ENCODE measurements at places on chromosomes 7 and 10. TPM values are rescaled to one million over a fixed set of nuclear protein-coding genes. Genes with fewer than 3 reads are reported as not detected.

DNA sequence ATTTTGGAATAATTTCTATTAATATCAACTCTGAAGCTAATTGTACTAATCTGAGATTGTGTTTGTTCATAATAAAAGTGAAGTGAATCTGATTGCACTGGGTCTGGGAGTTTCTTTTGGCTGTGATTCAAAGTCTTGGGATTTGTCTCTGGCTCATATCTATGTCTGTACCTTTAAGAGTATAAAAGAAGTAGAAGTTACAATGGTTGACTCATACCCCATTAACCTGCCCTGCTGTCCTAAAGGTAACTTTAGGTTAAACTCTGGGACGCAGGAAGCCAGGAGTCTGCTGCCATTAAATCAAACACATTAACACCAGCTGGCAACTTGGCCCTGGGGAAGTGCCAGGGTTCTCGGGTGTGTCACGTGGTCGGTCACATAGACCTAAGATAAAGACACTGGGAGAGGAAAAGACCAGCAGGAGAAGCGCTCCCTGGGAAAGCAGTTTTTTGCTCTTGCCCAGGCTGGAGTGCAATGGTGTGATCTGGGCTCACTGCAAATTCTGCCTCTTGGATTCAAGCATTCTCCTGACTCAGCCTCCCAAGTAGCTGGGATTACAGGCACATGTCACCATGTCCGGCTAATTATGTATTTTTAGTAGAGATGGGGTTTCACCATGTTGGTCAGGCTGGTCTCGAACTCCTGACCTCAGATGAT, 17.8 kb downstream of the SCD start:
- no peak overlapping the region for H3K4me3 ChIP-seq
- no peaks in the 10 kb centered on the region for H3K27me3 ChIP-seq
- peaks cover 11% of the 10 kb centered on the region for H3K4me1 ChIP-seq

DNA sequence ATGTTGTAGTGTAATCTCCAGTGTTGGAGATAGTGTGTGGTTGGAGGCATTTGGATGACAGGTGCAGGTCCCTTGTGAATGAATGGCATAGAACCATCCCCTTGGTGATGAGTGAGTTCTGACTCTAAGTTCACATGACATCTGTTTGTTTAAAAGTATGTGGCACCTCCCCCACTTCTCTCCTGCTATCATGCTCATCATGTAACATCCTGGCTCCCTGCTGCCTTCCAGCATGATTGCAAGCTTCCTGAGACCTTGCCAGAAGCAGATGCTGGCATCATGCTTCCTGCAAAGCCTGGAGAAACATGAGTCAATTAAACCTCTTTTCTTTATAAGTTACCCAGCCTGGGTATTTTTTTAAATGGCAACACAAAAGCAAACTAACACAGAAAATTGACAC, 499.0 kb upstream of the SEMA3D start:
- no peak overlapping the region for H3K27ac ChIP-seq
- no peaks in the 10 kb centered on the region for H3K36me3 ChIP-seq
- DNase-seq: no peak
- no peaks in the 10 kb centered on the region for H3K27me3 ChIP-seq
- no peak overlapping the region for H3K4me3 ChIP-seq

DNA sequence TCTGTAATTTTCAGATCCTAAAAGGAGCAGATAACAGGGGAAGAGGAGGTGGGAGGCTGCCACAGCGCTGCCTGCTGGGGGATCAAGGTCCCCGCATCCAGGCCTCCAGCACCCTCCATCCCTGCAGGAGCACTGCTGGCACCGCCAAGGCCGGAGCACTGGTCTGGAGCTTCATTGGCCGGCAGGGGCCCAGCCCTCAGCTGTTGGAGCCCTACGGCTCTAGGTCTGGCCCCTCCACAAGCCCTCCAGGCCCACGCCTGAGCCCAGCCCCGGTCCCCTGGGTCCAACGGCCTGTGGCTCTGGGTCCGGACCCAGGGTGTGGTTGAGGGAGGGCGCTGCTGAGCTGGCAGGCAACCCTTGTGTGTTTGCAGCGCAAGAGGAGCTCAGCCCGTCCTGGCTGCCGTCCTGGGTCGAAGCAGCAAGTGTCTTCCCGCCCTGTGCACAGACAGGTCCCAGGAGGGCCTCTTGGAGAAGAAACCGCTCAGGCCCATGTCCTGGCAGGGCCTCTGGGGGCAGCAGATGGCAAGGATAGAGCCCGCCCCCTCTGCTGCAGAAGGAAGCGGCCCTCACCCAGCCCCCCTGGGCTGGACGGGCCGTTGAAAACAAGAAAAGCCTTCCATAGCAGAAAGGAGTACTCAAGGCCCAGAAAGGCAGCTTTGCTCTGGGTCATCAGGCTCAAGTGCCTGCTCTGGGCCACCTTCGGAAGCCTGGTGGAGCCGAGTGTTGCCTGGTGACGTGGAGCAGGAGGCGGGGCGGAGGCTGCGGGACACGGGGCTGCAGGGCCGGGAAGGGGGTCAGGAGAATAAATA, 54.3 kb upstream of the TNRC18 start:
- H3K27ac ChIP-seq: peak overlapping the region; percentile 29
- no peaks in the 10 kb centered on the region for H3K27me3 ChIP-seq
- H3K4me1 ChIP-seq: peaks cover 23% of the 10 kb centered on the region
- no peak for DNase-seq
- H3K4me3 ChIP-seq: peak overlapping the region; percentile 41

The CHST12 gene
- polyA plus RNA-seq: 1.8 TPM

The IDI1 gene
- 31.6 TPM for polyA plus RNA-seq

The KIAA1217 gene
- 8.6 TPM for polyA plus RNA-seq

The ENTPD7 gene
- 2.1 TPM for polyA plus RNA-seq

Data from stomach (tissue), 19 donors.